Right cardiac atrium (tissue), 5 donors: ENCODE measurements at places on chromosomes 3 and 15. TPM values are rescaled to one million over a fixed set of nuclear protein-coding genes. Genes with fewer than 3 reads are reported as not detected.

GRCh38 chr3:120742198-120742848, at the start of the genes GTF2E1 and RABL3:
Gene GTF2E1 (plus strand): TSS chr3:120742744. CDS start chr3:120750553, 7,809 bp downstream.
Gene RABL3 (minus strand): TSS chr3:120742516. CDS start chr3:120742507, 9 bp downstream.
- DNase-seq = peak; percentile 96

The PPP1R14D gene
- not detected for total RNA-seq

GRCh38 chr3:102332934-102333333, 101.9 kb upstream of the ZPLD1 start:
- no peak for DNase-seq

DNA sequence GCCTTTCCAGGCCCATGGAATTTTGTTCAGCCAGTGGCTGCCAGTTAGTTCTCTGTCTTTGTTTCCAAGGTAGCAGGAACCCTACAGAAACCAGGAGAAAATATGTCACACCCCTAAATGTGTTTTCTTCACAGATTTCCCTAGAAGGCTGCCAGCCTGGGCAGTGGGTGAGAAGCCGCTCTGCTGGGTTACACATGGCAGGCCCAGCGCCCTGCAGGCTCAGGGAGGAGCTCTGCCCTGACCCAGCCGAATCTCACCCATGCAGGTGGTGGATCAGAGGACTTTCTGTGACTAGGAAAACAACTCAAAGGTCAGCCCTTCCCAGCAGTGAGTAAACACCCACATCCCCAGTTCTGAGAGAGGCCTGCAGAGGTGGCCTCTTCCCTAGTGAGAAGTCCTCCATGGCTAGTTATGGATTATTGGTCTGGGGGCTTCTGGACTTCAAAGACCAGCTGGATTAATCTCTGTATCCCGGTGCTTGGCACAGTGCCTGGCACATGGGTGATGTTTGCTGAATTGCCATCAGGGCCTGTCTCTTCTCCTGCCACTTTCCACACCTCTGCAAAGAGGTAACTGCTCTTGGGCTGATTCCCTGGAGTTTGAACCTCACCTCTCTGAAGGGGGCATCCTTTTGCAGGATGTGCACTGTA, 34.7 kb upstream of the BDH1 start:
- DNase-seq = no peak

DNA sequence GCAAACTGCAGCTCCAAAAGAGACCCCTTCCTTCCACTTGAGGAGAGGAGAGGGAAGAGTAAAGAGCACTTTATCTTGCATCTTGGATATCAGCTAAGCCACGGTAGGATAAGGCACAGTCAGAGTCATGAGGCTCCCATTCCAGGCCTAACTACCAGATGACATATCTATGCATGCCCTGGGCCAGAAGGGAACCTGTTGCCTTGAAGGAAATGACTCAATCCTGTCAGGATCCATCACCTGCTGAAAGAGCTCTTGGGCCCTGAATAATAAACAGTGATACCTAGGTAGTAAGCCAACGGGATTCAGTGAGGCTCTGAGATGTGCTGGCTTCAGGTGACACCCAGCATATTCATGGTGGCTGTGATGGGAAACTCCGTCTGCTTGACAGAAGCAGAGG, 118.5 kb upstream of the EPHA3 start:
- DNase-seq = no peak

- DNase-seq = no peak
Observed at GRCh38 chr3:123749711-123750110, 134.4 kb downstream of the MYLK start.

DNA sequence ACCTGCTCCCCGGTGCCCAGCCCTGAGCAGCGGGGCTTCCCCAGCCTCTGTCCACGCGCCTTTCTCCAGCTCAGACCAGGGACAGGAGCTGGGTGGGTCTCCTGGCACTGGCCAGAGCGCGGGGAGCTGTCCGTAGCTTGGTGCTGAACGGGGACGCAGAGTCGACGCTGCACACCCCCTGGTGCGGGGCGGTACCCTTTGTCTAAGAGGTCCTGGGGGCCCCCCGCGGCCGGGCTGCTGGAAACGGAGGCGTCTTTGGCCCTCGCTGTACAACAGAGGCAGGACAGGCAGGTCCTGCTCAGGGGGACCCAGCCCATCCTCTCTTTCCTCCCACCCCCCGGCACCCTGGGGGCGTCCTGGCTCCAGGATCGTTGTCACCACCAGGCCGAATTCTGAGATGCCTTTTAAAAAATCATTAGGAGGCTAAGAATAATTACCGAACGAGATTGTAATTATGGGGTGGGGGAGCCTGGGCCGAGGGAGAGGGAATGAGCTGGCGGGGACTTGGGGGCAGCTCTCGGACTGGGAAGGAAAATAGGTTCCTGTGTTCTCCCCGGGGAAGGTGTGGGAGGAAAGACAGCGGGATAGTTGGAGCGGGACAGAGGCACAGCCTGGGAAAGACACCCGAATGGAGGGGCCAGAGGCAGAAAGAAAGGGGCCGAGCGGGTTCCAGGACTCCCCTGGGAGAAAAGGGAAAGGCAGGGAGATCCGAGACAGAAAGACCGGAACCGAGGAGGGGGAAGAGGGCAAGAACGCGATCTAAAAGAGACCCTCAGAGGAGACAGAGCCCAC, 4.1 kb upstream of the SKOR1 start:
- peak; percentile 62 for DNase-seq

DNA sequence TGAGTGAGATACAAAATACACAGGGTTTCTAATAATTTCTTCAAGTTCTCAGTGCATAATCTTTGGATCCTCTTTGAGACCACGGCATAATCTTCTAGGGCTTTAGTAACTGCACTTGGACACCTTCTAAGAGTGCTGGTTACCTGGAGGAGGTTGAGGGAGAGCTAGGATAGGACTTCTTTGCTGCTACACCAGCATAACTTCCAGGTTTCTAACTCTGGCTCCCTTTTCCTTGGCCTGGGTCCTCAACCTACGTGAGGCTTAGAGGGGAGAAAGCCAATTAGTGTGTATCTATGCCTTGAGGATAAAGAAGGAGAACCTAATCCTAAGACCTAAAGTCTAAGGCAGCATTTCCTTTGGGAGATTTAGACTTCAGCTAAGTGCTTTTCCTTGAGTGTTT, 184.8 kb downstream of the LSAMP start:
- DNase-seq = no peak

The GADL1 gene
- not detected for total RNA-seq

The SMCO1 gene
- total RNA-seq = 12.1 TPM

The PPARG gene
- total RNA-seq = 10.4 TPM

DNA sequence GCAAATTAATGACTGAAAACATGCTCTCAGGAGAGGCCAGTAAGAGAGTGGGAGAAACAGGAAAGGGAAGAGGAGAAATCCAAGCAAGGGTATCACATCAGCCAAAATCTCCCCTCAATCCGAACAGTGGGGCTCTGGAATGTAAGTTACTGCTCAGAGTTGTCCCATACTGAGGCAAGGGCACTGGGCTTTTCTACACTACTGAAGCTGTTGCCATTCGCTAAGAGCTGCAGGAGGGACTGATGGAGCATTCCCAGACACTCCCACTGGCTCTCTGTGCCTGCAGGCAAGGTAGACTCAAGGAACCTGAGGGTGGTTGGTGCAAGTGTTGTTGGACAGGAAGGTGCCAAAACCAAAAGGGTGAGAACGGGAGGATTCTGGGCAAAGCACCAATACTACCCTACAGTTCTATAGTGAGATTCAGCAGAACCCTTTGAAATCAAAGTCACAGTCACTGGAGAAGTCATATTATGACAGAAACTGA, 46.1 kb downstream of the NEK10 start:
- no peak for DNase-seq

The IL20RB gene
- 0.40 TPM for total RNA-seq

DNA sequence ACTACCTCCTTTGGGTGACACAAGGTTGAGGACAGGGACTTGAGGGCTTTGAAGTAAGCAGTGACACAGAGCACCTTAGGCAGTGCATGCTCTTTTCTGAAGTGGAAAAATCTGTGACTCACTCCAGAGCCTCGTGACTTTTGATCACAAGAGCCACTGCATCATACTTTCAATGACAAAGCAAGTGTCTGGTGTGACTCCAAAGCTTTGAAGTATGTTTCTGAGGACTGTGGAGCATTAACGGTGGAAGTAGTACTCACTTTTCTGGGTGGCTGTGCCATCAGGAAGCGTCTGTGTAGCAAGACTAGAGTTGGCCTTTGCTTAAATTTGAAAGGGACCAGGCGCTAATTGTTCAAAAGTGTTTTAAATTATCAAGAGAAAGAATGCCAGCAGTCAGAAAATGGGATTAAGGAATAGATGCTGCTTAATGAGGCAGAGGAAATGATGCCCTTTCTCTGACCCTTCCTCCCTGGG, 210.7 kb upstream of the TRIM42 start:
- DNase-seq = no peak

The GPR62 gene
- total RNA-seq = 0.19 TPM

DNA sequence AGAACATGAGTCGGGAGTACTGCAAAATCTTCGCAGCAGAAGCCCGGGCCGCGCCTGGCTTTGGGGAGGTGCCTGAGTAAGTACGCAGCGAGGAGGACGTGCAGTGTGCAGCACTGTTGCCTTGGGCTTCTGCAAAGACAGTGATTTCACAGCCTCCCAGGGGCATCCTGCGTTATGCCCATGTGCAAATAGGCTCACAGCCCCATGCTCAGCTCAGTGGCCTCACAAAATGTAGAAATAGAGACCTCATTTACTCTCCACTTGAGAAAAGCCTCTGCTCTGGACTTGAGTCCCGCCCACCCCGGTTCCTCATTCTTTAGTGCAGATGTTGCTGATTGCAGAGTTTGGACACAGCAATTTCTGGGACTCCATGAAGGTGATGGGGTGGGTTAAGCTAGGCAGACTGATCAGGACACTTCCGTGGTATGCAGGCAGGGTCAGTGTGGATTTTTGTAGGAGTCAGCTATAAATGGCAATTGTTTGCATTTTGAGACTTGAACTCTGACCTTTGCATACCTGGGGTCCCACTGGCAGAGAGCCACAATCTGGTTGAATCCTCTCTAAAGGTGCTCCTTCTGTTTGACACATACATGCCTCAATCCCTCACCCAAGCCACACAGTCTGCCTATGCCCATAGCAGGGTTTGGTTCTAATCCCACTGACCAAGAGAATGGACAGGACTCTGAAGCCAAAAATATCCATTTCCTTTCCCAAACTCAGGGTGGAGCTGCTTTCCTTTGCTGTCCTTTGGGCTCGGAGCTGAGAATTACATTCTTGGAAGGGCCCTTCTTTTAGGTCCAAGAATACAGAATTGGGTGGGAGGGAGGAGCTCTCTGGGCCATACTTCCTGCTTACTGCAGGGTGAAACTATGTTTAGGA, 20.7 kb upstream of the SLC28A1 start:
- DNase-seq = no peak

The TLE3 gene
- 23.5 TPM for total RNA-seq

The HDGFL3 gene
- total RNA-seq = 36.7 TPM

DNA sequence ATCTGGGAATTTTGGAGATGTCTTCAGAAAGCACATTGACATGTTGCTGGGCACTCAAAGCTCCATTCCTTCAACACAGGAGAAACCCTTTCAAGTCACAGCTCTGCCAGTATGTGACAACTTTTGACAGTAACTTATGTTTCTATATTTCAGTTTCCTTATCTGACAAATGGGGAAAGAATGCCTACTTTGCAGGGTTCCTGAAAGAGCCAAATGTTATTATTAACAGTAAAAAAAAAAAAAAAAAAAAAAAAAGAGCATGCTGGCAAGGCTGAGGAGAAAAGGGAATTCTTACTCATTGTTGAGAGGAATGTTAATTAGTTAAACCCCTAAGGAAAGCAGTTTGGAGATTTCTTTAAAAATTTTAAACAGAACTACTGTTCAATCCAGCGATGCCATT, 272.5 kb upstream of the TGFBR2 start:
- DNase-seq = no peak

The ADGRG7 gene
- total RNA-seq = not detected

The C3orf80 gene
- total RNA-seq = 0.72 TPM

- DNase-seq = no peak
Observed at GRCh38 chr15:86259589-86259988, 179.9 kb downstream of the AGBL1 start.

DNA sequence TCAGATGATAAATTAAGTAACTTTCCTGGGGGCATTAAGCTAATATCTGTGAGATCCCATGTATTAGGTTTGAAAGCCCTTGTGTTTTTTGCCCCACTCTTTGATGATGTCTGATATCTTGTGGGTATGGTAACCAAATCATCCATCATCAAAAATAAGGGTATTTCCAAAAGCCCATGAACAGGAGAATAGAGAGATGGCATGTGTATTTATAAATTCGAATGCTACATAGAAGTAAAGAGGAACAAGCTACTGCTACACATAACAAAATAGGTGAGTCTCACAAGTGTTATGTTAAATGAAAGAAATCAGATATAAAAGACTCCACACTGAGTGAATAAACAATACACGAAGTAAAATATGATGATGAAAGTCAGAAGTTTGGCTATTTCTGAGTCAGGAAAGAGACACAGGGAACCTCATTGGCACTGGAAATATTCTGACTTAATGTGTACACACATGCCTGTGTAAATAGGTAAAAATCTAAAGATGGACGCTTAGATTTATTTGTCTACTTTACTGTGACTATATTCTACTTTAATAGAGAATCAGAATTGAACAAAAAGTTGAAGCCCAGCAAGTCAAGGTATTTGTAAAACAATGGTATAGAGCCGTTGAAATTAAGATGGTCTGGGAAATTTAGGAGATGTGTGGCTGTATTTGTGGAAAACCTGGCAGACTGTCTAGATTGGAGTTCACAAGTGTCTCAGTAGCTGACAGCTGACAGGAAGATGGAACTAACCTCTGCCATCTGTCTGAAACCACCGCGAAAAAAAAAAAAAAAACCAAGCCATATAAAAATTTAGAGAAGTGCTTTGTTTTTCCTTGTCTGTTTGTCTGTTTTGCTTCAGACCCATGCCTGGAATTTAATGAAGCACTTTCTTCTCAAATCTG, 111.0 kb upstream of the TGFBR2 start:
- no peak for DNase-seq

- DNase-seq = no peak
Observed at GRCh38 chr3:100782906-100783305, 73.6 kb downstream of the TFG start.

The TRIM71 gene
- not detected for total RNA-seq

DNA sequence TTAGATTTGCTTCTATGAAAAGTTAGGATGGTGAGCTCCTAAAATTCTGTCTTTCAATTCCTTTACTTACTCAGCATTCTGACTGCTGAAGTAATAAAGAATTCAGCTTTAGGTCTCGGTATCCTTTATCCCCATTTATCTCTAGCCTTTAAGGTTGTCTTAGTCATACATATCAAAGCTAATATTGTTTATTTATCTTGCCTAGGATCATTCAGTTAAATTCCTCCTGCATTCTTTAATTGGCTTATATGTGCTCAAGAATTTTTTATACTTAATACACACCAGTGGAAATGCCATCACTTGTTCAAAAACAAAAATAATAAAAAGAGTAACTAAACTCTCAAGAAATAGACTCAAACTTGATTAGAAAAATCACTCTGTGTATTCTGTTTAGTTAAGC, 507.0 kb downstream of the ZPLD1 start:
- DNase-seq = no peak

The A4GNT gene
- not detected for total RNA-seq

DNA sequence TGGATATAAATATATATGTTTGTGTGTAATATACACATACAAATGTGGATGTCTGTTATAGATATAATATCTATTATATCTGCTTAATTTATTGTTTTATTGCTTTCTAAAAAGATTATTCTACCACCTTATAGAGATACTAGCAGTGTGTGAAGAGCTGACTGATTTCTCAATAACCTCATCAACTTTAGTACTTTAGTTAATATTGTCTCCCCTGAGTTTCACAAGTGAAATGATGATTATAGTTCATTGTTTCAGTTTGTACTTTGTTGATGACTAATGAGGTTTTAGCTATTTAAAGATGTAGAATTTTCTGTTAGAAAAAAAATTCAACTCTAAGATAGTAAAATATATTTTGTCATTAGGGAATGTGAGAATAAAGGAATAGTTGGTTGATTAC, 11.4 kb downstream of the RSRC1 start:
- no peak for DNase-seq
